ENCODE measurements at places on chromosomes 13 and 19. TPM values are rescaled to one million over a fixed set of nuclear protein-coding genes. Genes with fewer than 3 reads are reported as not detected.

DNA sequence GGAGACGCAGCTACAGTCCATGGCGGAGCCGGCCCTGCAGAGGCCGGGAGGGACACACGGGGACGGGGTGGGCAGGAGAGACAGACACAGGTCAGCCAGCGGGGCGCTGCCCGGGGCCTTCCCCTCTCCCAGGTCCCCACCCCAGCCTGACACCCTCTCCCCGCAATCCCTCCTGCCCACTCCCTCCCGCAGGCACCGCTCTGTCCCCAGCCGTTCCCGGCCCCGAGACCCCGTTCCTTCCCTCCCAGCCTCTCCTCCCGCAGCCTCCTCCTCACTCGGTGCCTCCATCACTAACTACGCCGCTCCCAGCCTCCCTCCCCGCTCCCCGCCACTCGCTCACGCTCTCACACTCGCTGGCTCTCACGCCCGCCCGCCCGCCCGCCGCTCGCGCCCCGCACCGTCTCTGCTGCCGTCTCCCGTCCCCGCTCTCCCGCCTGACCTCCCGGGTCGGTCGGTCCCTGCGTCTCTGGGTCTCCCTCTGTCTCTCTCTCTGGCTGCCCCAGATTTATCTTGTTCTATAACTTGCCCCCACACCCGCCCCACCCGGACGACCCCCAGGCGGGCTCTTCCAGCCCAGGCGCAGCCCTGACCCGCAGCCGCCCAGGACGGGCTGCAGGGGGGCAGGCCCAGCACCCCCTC lies 15.2 kb downstream of the ERFL start:
- no peaks in the 10 kb centered on the region for H3K4me1 ChIP-seq
- H3K27me3 ChIP-seq: peaks cover 58% of the 10 kb centered on the region
- no peak overlapping the region for H3K27ac ChIP-seq
- H3K36me3 ChIP-seq: no peaks in the 10 kb centered on the region
- DNase-seq: no peak
- H3K4me3 ChIP-seq: no peak overlapping the region

DNA sequence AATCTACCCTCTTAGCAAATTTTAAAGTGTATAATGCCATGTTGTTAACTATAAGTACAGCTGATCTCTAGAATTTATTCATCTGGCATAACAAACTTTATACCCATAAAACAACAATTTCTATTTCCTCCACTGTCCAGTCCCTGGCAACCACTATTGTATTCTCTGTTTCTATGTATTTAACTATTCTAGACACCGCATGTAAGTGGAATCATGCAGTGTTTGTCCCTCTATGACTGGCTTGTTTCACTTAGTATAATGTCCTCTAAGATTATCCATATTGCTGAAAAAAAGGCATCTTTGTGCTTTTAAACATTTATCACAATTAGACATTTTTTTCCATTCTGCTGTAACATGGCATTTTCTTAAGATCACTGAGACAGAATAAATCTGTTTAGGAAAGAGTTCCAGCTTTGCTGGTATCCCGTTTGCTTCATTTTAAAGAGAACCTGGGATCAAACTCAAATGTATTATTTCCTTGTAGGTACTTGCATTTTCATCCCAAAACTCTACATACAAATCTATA lies 1191.0 kb downstream of the SLITRK5 start:
- H3K36me3 ChIP-seq: no peaks in the 10 kb centered on the region
- no peak overlapping the region for H3K27ac ChIP-seq
- no peaks in the 10 kb centered on the region for H3K27me3 ChIP-seq
- H3K4me3 ChIP-seq: no peak overlapping the region
- no peak for DNase-seq

The GPR180 gene
- 2.1 TPM for total RNA-seq

- no peak overlapping the region for H3K27ac ChIP-seq
- H3K4me1 ChIP-seq: no peaks in the 10 kb centered on the region
- no peak for DNase-seq
- H3K36me3 ChIP-seq: no peaks in the 10 kb centered on the region
These were observed 86.7 kb downstream of the DNAJC3 start for GRCh38 chr13:95763601-95764000.

DNA sequence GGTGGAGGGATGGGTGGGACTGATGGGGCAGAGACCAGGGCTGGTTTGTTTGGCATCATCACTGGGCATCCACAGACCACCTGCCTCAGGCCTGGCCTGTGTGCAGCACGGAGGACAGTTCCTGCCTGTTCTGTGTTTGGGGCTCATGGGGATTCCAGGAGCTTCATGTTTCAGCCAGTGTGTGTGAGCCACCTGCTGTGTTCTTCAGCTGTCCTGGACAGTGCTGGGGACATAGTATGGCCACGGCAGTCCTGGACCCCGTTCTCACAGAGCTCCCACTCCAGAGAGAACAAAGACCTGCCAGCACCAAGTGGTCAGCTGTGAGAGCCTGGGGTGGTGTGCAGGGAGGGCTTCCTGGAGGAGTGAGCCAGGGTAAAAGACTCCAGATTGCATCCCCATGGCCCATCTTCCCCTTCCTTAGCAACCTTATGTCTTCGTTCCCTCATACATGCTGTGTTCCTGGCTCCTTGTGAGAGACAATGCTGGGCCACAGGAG lies 2.0 kb upstream of the CCDC97 start:
- peaks cover 52% of the 10 kb centered on the region for H3K4me1 ChIP-seq
- H3K4me3 ChIP-seq: no peak overlapping the region
- DNase-seq: no peak
- H3K36me3 ChIP-seq: peaks cover 63% of the 10 kb centered on the region

The SLC6A16 gene
- total RNA-seq: 1.0 TPM

- no peaks in the 10 kb centered on the region for H3K27me3 ChIP-seq
- no peak for DNase-seq
These were observed 900 bp downstream of the KBTBD7 start for GRCh38 chr13:41193469-41193868.

DNA sequence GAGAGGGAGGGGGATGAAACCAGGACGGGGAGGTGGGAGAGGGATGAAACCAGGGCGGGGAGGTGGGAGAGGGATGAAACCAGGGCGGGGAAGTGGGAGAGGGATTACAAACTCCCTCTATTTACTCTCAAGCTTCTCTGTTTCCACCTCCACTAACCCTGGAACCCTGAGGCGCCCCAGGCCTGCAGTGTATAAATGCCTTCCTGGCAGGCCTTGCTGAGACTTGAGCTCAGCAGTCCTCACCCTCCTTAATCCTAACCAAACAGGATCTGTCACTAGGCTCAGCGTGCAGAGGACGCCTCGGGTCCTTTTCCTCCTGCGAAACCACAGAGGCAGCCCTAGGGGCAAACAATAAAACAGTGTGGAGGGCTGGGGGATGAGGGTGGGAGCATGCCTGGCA lies 32.1 kb upstream of the OR1M1 start:
- H3K27ac ChIP-seq: no peak overlapping the region
- peaks cover 27% of the 10 kb centered on the region for H3K27me3 ChIP-seq
- H3K4me1 ChIP-seq: no peaks in the 10 kb centered on the region
- no peak overlapping the region for H3K4me3 ChIP-seq
- DNase-seq: no peak

DNA sequence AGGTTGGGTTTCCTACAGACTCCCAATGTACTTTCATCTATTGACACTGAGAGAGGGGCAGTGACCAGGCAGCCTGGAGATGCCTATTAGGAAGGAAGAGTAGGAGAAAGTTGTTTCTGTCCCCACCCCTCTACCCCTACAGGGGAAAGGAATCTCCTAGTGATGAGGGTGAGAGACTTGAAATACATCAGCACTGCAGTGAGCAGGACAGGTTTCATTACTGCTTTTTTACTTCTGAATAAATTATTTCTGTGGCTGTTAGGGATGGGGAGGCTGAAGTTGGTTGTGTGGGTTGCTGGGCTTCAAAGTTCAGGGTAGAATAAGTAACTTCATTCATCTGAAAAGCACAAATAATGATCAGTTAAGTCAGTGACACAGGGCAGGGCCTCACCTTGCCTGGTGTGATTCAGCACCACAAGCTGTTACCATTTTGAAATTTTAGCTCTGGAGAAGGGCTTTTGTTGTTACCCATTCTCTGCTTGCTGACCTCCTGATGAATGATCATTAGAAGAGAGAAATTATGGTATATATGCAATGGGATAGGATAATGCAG lies 19.3 kb downstream of the CEACAM1 start:
- H3K27ac ChIP-seq: no peak overlapping the region
- H3K27me3 ChIP-seq: no peaks in the 10 kb centered on the region
- H3K36me3 ChIP-seq: peaks cover 12% of the 10 kb centered on the region
- DNase-seq: no peak

The IGFLR1 gene
- 17.1 TPM for total RNA-seq

The ELAVL3 gene
- 0.44 TPM for total RNA-seq

DNA sequence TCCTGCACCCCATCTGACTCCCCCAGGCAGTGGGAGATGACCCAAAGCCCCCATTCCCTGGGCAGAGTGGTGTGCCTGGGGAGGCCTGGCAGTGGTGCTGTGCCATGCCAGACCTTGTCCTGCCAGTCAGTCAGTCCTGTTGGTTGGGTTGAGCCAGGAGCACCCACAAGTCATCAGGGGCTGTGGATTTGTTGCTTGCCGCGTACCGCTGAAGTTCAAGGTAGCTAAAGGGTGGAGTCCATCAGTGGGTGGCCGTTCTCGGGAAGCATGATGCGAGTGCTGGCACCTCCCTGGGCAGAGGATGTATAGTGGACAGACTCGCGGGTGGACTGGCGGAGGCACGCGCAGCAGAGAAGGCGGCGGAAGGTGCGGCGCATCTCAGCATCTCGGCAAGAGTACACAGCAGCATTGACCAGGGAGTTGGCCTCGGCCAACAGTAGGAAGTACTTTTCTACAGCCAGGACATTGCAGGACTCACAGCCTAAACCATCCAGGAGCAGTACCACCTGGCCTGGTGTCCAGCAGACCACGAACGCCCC lies 3.9 kb downstream of the LPAR2 start:
- no peak for DNase-seq
- H3K27me3 ChIP-seq: peaks cover 18% of the 10 kb centered on the region
- no peak overlapping the region for H3K27ac ChIP-seq
- H3K36me3 ChIP-seq: no peaks in the 10 kb centered on the region

The ZNF547 gene
- total RNA-seq: 3.1 TPM

The TRAPPC5 gene
- 124 TPM for total RNA-seq

DNA sequence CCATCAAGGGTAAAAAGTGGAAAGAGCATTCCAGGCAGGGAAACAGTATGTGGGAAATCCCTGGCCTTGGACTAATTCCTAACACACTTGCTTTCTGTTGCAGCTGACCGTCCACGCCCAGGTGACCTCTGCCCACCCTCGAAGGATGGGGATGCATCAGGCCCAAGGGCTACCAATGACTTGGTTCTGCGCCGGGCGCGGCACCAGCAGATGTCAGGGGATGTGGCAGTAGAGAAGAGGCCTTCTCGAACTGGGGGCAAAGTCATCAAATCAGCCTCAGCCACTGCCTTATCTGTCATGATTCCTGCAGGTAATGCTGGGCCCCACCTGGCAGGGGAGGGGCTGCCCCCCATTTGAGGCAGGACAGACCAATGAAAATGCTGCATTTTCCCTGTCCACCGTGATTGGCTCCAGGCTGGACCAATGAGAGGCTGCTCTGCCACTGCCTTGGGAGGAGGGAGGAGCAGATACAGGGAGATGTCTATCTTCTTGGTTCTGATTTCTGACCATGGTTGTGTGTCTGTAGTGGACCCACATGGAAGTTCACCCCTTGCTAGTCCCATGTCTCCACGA lies 12.6 kb downstream of the DNASE2 start:
- no peaks in the 10 kb centered on the region for H3K36me3 ChIP-seq
- peaks cover 11% of the 10 kb centered on the region for H3K27me3 ChIP-seq
- peaks cover 12% of the 10 kb centered on the region for H3K4me1 ChIP-seq
- no peak overlapping the region for H3K27ac ChIP-seq
- H3K4me3 ChIP-seq: no peak overlapping the region
- no peak for DNase-seq

- no peak overlapping the region for H3K4me3 ChIP-seq
- no peak for DNase-seq
- no peak overlapping the region for H3K27ac ChIP-seq
These were observed 747.2 kb downstream of the OLFM4 start for GRCh38 chr13:53775807-53776206.

DNA sequence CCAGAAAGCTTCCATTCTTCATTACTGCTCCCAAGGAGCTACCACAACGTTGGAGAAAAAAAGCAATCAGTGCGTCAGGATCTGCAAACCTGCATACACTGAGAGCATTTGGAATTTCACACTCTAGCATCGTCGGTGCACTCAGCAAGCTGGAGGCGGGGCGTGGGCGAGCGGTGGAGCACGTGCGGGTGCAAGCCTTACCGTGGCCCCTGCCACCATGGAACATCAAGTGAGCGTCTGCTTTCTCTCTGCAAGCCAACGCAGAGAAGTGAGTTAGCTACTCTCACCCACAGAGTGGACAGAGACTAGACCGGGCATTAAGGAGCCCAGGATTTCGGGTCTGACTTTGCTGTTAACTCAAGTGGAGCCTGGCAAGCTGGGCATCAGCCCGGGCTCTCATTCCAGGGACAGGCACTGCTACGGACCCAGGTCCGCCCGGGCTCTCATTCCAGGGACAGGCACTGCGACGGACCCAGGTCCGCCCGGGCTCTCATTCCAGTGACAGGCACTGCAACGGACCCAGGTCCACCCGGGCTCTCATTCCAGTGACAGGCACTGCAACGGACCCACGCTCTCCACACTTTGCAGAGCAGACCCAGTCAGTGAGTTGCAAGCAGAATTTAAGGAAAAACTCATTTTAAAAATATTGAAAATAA lies 124.1 kb upstream of the SPACA7 start:
- no peak for DNase-seq
- no peaks in the 10 kb centered on the region for H3K36me3 ChIP-seq
- peaks cover 42% of the 10 kb centered on the region for H3K27me3 ChIP-seq
